Neural crest cell (in vitro differentiated cells): ENCODE measurements at places on chromosomes 11 and 22. TPM values are rescaled to one million over a fixed set of nuclear protein-coding genes. Genes with fewer than 3 reads are reported as not detected.

DNA sequence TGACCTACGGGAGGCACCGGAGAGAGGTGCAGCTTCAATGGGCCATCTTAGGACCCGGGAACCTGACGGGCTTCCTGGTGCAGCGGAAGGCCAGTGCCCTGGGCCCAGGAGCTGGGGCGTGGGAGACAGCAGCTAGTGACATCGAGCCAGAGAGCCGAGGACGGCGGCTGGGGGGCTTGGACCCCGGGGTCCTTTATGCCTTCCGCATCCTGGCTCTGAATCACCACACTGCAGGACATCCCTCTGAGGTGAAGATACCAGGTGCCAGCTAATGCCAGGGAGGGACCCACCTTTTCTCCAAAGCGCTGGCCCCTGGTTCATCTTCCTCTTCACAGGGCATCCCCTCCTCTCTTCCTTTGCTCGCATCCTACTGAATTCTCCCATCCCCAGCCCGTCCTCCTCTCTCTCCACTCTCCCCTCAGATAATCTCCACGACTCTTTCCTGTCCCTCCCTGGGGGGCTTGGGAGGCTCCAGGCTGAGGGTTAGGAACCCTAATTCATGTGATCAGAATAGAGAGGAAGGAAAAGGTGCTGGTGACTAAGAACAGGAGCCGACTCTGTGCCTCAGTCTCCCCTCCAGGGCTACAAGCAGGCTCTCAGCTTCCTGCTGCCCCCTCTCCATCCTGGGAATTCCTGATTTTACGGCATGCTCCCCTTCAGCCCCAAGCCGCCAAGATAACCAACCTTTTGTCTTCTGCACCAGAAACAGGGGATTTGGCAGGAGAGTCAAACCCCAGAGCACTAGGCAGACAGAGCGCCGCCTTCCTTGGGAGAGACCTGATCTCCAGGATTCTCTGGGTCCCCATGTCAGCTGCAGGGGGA lies 8.5 kb downstream of the VSIG10L2 start:
- no peak for DNase-seq

- no peak for DNase-seq
Observed at GRCh38 chr11:69513196-69513595, 31.7 kb downstream of the LINC01488 start.

DNA sequence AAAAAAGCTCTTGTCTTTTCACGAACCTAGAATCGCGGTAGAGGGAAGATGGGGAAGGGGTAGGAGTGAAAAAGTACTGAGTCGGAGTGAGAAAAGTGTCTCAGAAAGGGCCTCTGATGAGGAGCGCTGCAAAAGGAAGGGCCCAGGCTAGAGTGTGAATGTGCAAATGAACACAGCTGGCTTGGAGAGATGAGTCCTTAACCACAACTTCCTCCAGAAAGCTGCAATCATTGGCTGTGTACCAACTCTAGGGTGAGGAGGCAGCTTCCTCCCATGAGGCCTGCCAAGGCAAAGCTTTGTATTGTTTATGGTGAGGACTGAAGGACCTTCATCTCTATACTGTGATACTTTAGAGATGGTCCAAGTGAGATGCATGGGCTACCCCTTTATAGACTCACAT lies 566.9 kb upstream of the ANO5 start:
- no peak for DNase-seq

The SLCO2B1 gene
- not detected in 2 replicates for total RNA-seq

GRCh38 chr11:10454878-10455631 lies at the start of gene AMPD3:
AMPD3 (plus strand) TSS chr11:10455264; CDS start chr11:10461520, 6,256 bp downstream.
- no peak for DNase-seq

GRCh38 chr22:28283068-28283654 lies 364.1 kb upstream of the PITPNB start:
- no peak for DNase-seq

- peak; percentile 50 for DNase-seq
Observed at GRCh38 chr11:125941619-125942611, 3.9 kb upstream of the VSIG10L2 start.

DNA sequence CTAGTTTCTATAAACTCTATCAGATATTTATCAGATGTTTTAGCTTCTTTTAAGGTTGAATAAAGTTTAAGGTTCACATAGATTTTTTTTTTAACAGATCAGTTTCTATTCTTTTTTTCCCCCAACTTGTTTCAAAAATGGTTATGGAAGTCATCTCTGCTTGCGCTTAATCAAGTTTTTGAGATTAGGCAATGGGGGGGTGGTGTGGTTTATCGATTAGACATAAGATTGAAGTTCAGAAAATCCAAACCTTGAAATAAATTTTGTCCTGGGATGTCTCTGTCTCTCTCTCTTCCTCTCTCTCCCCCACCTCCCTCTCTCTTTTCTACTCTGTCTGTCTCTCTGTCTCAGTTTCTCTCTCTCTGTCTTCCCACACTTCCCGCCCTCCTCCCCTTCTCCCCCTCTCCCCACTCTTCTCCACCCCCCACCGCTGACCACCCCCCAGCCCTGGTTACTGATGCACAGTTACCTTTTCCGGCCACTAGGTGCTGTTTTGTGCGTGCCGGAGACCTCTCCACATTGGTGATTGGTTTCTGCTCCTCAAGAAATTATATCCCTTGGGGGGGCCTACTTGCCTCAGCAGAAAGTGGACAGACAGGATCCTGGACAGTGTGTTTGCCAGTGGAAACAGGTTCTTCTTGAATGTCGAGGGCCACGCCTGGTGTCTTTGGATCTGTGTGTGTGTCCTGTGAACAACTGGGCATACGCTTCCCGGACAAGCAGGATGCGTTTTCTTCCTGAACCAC lies 29.7 kb upstream of the ANO1 start:
- no peak for DNase-seq
